Psoas muscle (tissue), 8 donors: ENCODE measurements at places on chromosomes 7 and 10. TPM values are rescaled to one million over a fixed set of nuclear protein-coding genes. Genes with fewer than 3 reads are reported as not detected.

Gene PKD2L1
- not detected for total RNA-seq

Gene DNMBP
- total RNA-seq = 10.7 TPM

Gene ZNF655
- total RNA-seq = 38.2 TPM

Gene ETV1
- 0.95 TPM for total RNA-seq

Gene TDRD1
- 0.26 TPM for total RNA-seq

Gene CFAP69
- 4.9 TPM for total RNA-seq

Gene TBATA
- not detected for total RNA-seq

Gene GFRA1
- total RNA-seq = 8.5 TPM

Gene GOLGA7B
- total RNA-seq = 4.1 TPM

Gene GSAP
- 3.2 TPM for total RNA-seq

Gene SLC26A4
- 0.08 TPM for total RNA-seq

Gene TUBAL3
- not detected for total RNA-seq

Gene WNT2
- total RNA-seq = not detected

Gene INA
- not detected for total RNA-seq

Gene CYP26C1
- total RNA-seq = 0.06 TPM

Gene PNLIPRP1
- total RNA-seq = 1.6 TPM

Gene LIPF
- total RNA-seq = not detected

Gene BLNK
- total RNA-seq = 1.1 TPM

Gene GSTO2
- 1.2 TPM for total RNA-seq

Gene ZNF503
- 2.3 TPM for total RNA-seq
